Iris pigment epithelial cell (primary cell): ENCODE measurements at places on chromosomes 12 and 14.

- no peak for DNase-seq
Measured at GRCh38 chr14:94787092-94787491, 17.2 kb upstream of the GSC start.

DNA sequence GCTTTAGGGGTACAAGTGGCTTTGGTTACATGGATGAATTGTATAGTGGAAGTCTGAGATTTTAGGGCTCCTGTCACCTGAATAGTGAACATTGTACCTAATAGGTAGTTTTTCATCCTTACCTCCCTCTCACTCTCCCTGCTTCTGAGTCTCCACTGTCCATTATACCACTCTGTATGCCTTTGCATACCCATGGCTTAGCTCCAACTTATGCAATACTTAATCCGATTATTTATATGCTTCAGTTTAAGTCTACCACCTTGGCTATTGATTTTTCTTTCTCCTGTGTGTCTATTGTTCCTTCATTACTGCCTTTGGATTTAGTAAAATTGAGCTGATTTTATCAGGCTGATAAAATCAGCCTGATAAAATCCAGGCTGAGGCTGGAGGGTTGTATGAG, 30.5 kb upstream of the C12orf71 start:
- peak; percentile 37 for DNase-seq

DNA sequence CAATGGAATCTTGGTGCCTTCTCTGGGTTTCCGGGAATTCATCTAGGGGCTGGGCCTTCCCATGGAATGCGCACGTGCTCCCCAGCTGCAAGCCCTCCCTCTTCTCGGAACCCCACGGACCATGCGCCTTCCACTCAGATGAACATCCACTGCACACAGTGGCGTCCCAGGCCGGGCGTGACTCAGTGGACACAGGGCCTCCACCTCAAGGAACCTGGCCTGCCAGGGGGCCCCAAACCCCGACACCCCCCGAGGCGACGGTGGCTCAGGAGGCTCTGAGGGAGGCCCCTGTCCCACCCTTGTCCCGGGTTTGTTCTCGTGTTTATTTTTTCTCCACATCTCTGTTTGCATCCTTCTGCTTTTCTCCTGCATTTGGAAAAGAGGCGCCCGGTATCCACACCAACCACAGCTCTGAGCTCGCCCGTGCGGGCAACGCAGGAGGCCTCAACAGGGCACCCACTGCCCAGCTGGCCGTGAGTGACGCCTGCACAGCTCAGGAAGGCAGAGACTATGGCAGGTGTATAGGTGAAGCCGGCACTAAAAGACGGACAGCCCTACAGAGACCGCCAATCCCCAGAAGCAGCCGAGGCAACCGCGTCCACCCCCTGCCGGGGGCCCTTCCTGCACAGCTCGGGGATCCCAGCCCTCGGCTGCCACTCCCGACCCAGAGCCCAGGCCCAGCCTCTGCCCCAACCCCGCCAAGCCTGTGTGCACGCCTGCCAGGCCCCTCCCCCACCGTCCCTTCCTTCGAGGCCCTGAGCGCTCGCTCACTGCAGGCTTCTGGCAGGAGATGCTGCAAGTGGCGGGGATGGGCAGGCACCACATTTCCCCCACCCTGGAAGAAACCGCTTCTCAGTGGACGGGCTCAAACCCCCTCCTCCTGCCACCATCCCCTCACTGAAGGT, 23.8 kb upstream of the GALNT9 start:
- DNase-seq, result no peak

GRCh38 chr14:88612981-88613380, 50.1 kb downstream of the ZC3H14 start:
- DNase-seq, result peak; percentile 27

GRCh38 chr14:76313852-76314251, 62.1 kb upstream of the ESRRB start:
- no peak for DNase-seq

- DNase-seq, result no peak
Measured at GRCh38 chr12:88865537-88865936, 285.3 kb upstream of the KITLG start.

DNA sequence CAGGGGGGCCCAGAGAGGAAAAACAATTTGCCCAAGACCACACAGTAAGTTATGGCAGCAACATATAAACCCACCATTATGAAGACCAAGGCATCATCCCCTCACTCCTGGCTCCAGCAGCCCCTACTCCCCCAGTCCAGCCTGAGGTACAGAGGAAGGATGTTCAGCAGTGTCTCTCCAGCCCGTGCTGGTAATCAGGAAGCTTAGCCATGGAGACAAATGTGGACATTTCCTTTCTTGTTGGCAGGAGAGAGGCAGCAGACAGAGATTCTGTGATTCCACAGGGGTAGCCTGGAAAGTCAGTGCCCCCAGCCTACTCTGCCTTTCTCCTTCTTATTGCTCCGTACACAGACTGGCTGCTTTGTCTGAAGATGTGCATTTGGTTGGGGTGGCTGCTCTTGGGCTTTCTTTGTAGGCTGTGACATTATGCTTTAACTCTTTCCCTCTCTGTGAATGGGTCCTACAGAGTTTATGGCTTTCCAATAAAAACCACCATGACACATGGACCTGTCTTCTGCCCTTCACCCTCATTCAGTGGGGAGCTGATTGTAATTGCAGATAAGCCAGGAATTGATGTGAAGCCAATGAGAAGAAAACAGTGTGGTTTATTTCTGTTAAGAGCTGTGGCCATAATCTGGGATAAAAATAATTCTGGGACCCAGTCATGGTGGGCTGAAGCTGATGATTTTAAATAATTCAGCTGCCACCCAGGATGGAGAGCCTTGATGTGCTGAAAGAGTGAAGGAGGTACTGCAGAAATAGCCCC, 3.4 kb downstream of the RPH3A start:
- DNase-seq, result no peak

DNA sequence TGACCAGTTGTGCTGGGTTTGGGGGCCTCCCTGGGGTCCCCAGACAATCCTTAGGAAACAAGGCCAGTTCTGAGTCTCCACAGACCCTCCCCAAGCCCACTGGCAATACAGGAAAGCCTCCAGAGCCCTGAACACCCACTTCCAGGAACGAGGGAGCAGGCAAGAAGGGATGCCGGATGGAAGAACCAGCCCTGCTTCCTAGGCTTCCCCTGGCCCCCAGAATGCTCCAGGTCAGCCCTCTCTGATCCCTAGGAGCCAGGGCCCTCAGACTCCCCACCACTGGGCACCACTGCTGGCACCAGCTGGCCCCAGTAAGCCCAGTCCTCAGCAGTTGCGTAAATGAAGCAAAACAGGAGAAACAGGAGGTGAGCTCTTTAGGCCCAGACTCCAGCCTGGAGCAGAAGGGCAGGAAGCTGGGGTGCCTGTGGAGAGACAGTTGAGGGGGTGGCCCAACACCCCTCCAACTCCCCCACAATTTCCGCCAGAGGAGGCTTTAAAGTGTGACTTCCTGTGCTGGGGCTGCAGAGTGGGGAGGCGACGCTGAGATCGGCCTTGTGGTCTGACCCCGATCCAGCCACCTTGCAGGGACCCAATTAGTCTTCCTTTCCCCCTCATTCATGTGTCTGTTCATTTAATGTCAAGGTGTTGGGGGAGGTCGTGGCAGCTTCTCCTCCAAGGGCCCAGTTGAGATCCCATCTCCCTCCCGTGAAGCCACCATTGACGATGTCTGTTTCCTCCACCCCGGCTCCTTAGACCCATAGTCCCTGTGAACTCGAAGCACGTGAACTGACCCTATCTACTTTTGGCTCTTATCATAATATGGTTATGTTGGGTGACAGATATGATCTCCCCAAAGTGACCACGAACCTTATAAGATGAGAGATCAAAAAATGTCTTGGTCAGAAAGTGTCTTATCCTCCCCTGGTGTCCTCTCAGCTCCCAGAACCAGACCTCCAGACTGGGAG, 4.7 kb downstream of the TNFRSF1A start:
- peak; percentile 46 for DNase-seq

GRCh38 chr14:104550861-104551728, 28.5 kb upstream of the C14orf180 start:
- DNase-seq, result no peak

GRCh38 chr14:20719777-20720176, 25.9 kb upstream of the EDDM3A start:
- DNase-seq, result no peak

DNA sequence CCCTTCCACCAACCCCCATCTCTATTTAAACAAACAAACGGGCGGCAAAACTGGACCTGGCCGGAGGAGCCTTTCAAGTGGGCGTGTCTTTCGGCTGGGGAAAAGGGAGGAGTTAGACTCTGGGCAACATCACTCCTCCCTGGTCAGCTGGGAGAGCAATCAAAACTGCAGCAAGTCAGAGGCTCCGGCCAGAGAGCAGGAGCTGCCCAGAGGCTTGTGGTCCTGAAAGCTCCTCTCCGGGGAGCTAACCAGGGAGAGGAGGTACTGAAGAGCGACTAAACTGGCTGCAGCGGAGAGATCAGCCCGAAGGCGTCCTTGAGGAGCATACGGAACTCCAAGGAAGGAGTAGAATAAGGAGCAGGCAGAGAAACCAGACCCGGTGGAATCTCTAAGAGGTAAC, at the start of gene NEUROD4:
Gene NEUROD4, plus strand, starts transcription at position 191 of the 400 bp plus-strand sequence. CDS start 6,466 bp downstream, outside the sequence.
- DNase-seq, result peak; percentile 84
